Omental fat pad (tissue), 4 donors: ENCODE measurements at places on chromosomes 4 and X.

- no peak for DNase-seq
Measured at GRCh38 chr4:168879188-168879587, 130.9 kb downstream of the CBR4 start.

- DNase-seq = no peak
Measured at GRCh38 chr4:78599931-78600375, 48.4 kb downstream of the ANXA3 start.

DNA sequence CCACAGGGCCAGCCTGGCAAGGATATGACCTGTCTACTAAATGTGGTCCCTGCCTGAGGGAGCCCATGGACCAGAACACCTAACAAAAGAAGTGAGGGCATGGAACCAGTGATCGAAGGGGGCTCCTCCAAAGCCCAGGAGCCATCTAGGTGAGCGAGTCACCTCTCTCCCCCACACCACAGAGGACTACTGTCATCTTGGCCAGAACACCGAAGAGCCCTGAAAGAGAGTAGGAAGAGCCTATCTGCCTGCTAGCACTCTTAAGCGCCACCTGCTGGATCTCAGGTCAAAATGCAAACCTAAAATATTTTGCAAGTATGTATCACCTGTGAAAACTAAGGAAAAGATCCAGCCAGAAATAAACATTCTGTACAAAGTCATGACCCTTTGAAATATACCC lies 137.9 kb upstream of the ZXDB start:
- DNase-seq = no peak

DNA sequence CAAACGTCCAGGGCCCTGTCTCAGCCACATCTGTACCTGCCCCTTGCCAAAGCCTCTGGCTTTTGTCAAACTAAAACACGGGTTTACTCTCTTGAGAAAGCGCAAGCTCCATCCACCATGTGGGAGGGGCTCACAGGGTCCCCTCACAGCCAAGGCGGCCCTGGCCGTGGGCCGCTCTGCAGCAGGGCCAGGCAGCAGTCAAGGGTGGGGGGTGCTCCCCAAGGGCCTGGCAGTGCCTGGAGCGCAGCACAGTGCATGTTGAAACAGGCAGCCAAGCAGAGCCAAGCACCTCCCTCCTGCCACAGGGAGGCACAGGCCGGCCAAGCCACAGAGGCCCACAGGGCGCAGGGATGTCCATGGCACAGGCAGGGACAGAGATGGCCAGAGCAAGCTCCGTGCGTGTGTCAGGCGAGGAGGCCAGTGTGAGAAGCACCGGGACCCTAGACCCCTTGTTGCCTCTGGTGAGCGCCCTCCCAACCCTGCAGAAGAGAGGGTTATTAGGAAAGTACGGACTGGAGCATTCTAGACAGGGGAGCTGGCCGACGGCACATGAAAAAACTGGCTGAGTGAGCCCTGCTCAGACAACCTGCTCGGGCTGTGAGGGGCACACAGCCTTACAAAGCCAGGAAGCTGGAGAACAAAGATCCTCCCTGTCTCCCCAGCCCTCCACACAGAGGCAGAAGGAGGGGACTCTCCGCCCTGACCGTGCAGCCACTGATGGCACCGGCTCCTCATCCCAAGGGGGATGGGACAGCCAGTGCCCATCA lies 39.0 kb downstream of the FAM53A start:
- no peak for DNase-seq

- DNase-seq = no peak
Measured at GRCh38 chr4:116590648-116591047, 494.7 kb downstream of the TRAM1L1 start.

DNA sequence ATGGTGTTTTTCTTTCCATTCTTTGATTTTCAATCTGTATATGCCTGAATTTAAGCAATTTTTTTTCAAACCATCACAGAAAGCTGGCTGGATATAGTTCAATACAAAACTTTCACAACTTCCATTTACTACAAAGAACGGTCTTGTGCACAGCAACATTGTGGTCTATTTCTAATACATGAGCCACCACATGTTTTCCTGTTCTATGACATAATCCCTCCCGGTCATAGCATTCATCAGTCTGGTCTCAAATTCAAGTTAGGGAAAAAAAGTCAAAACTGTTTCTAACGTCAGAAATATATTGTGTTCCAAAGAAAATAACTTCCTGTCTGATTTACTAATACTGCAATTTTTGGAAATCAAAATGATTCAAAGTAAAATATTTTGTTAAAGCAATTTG lies 7.5 kb upstream of the CXCL6 start:
- no peak for DNase-seq

- DNase-seq = no peak
Measured at GRCh38 chrX:23884427-23885024, 23.2 kb downstream of the APOO start.
